GM23248 (cell line): ENCODE measurements at places on chromosomes 12 and 14. TPM values are rescaled to one million over a fixed set of nuclear protein-coding genes. Genes with fewer than 3 reads are reported as not detected.

GRCh38 chr14:23269193-23269592 is 16.7 kb downstream of the HOMEZ start:
- no peak for DNase-seq

DNA sequence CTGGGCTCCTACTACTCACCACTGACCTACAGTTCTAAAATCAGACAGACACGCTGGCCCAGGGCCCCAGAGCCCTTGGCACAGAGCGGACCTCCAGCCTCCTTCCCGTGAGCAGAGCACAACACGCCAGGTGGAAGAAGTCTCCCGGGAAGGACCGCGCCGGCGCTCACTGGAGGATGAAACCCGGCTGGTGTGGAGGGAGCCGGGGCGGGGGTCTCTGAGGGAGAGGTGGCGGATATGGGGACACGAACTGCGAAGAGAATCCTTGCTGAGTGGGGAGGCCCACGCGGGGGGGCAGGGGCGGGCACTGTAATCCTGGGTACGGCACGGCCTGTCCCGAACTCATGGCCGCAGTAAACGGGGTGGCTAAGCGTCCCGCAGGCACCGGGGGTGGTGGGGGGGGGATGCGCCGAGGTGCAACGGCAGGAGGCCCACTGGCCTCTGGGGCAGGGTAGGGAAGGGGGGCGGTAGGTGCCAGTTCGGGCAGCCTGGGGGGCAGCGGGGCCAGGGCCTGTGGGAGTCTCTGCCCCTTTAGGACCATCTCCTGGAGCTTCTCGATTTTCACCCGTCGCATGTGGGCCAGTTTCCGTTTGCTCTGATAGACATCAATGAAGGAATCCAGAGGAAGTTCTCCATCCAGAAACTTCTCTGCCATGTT is 28.8 kb downstream of the VPS37B start:
- DNase-seq = no peak

DNA sequence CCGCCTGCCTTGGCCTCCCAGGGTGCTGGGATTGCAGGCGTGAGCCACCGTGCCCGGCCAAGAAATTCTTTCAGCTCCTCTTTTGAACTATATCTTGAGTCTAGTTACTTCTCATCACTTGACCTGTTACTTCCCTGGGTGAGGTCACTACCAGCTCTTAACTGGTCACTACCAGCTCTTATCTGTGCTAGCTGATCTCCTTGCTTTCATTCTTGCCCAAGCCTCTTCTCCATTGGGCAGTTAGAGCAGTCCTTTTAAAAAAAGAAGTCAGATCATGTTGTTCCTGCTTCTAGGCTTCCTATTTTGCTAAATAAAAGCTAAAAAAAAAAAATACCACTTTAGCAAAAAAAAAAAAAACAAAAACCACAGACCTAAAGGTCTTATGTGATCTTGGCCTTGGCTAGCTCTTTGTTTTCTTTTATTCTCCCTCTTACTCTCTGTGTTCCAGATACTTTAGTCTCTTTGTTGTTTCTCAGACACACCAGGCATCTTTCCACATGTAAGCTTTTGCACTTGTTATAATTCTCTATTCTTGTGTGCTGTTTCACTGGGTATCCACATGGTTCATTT is 63.5 kb downstream of the RAD51B start:
- no peak for DNase-seq

DNA sequence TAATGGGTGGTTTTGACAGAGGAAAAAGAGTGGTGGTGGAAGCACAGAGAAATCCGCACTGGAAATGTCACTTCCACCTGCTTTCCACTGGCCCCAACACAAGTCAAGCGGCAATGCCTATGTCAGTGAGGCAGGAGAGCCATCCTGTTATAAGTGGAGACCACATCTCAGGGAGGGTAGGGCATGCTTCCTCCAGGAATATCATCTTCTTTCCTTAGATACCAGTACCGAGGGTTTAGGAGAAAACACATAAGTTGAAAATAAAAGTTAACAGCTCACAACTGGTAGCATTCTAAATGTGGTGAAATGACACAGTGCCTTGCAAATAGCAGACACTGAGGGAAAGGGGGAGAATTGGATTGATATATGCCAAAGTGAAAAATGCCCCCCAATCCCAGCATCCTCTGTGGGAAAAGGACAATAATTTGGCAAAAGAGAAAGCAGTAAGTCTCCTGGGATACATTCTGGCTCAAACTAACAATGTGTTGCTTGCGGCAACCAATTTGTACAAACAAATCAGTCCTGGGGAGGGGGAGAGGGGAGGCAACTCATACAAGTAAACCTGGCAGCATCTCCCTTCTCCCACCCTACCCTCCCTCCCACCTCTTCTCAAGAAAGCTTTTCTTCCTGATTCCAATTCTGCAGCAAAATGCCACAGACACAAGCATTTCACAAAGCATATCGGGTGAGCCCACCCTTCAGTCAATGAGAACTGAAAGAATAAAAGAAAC is 57.1 kb downstream of the STON2 start:
- no peak for DNase-seq

ZFYVE1 gene
- total RNA-seq = 16.4 and 18.3 TPM in 2 replicates
